ENCODE measurements at places on chromosomes 13 and 19.

GRCh38 chr13:27201661-27202060 is 30.1 kb upstream of the USP12 start:
- no peak for DNase-seq

DNA sequence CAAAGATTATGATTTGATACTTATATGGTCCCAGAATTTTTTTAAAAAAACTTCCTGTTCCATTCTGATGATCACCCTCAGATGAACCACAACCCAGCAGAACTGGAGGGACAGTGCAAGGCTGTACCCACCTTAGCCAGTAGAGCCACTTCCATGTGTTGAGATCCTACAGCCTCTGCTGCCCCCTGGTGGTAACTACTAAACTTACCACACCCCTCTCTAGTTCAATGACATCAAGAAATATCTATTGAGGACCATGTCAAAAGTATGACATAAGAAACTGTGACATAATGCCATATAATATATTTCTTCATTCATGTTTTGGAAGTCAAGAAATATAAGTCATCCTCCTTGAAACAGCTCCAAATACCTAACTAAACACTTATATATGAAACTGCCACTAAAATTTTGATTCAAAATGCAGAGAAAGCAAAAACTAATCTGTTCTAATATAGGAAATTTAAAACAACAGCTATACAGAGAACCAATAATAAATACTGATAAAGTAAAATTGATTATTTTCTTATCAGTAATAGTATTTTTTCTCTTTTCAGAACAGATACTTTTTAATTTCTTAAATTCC is 412.6 kb downstream of the KCTD12 start:
- peak; percentile 93 for DNase-seq

GRCh38 chr13:60435762-60436374 is 38.8 kb downstream of the TDRD3 start:
- DNase-seq: no peak

- no peak for DNase-seq
Measured at GRCh38 chr19:45477713-45478453, 10.1 kb downstream of the FOSB start.

DNA sequence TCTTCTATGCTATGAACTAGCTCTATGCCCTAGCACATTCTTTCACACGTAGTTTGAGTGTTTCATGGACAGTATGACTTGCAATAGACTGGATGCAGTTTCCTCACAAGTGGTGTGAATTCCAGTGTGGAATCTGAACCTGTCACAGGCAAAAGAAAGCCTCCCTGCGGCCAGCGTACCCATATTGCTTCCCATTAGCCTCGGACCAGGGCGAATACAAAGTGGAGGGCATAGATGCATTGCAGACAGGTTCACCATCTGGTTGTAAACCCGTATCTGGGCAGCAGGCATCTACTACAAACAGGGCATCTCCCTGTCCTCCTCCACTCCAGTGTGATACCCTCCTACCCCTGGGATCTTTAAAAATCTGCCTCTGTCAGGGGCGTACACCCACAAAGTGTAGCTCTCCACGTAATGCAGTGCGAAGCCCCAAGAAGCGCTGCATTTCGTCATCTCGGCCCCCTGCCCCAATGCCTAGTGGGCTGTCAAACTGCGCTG is 1.4 kb upstream of the CIC start:
- DNase-seq: no peak

Measured in NCI-H1092 treated with DMSO at 0.1 percent for 48 hours (cell line).